AG10803 (cell line): ENCODE measurements at places on chromosomes 16 and 17.

- no peak for DNase-seq
These were observed 77.1 kb upstream of the SALL1 start for GRCh38 chr16:51228097-51228659.

- no peak for DNase-seq
These were observed 277.2 kb upstream of the TBX2 start for GRCh38 chr17:61122326-61122913.

- peak; percentile 95 for DNase-seq
These were observed 8.5 kb downstream of the ITGA3 start for GRCh38 chr17:50064253-50065001.

- no peak for DNase-seq
These were observed 507 bp downstream of the FHOD1 start for GRCh38 chr16:67246756-67247191.

GRCh38 chr17:69802045-69802740 is 272.8 kb upstream of the KCNJ16 start:
- DNase-seq: no peak

- no peak for DNase-seq
These were observed 130.7 kb downstream of the CPPED1 start for GRCh38 chr16:12672986-12673385.

DNA sequence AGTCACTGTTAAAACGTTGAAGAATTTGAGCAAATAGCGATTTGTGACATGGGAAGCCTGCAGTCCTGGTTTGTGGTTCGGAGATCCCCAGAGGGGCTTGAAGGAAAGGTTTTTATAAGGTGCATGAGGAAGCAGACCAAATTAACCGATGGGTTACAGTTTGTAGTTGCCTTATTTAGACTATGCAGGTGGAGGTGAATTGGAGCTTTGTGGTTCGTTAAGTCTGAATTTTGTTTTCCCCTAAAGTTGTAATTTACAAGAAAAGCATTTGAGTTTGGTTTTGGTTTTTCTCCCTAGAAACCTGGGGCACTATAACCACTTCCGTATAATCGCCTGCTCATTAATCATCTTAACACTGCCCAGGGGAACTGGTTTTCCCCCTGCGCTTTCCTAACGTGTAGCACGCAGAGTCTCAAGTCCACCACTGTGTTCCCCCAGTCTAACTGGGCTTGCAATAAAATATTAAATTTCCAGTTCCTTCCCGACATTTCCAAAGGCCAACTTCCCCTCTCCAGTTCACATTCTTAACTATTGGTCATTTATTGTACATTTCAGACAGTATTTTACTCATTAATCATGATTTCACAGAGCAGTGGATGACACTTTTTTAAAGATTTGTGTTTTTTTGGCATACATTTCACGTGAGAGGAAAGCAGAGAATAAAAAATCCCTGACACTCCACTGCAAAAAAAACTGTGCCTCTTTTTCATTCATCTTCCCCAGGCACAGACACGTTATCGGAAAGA is 932 bp downstream of the ZNF267 start:
- peak; percentile 56 for DNase-seq

DNA sequence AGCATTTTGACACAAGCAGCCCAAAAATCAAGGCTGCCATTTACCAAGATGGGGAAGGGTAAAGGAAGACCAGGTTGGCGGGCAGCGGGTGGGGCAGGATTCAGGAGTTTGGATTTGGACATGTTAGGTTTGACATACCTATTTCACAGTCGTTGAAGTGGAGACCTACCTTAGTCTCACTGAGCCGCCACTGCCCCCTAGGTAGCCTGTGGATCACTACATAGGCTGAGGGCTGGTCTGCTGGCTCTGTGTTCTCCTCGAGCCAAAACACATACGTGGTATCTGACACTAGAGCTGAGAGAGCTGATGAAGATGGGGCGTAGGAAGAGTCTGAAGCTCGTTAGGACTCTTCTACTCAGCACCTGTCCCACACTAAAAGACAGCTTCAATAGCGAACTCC is 115.1 kb downstream of the HIC1 start:
- DNase-seq: no peak

- no peak for DNase-seq
These were observed 9.8 kb downstream of the NHERF1 start for GRCh38 chr17:74757931-74758847.

GRCh38 chr16:9756434-9756833 is 425.8 kb downstream of the GRIN2A start:
- no peak for DNase-seq

GRCh38 chr17:76079535-76079955 is 563 bp downstream of the ZACN start:
- DNase-seq: no peak

DNA sequence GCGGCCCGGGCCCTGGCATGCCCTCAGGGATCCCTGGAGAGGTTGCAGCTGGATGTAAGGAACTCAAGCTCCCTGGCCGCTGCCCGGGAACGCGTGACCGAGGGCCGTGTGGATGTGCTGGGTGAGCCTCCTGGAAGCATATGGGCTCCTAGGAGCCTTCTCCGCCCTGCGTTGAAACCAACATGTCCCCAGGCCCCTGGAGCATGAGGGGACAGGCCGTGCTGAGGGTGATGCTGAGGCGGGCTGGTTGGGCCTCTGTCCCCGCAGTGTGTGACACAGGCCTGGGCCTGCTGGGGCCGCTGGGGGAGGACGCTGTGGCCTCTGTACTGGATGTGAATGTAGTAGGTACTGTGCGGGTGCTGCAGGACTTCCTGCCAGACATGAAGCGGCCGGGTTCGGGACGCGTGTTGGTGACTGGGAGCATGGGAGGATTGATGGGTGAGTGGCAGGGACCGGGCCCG is 5.7 kb upstream of the HSD17B1 start:
- no peak for DNase-seq

- no peak for DNase-seq
These were observed 252.7 kb downstream of the WWOX start for GRCh38 chr16:78352184-78352583.

- DNase-seq: no peak
These were observed 20.5 kb downstream of the ATPAF2 start for GRCh38 chr17:18018411-18018921.

GRCh38 chr16:88940862-88941817 is 35.9 kb downstream of the CBFA2T3 start:
- DNase-seq: no peak

- DNase-seq: peak; percentile 77
These were observed 9.8 kb downstream of the SLC16A3 start for GRCh38 chr17:82238472-82239201.
